A549 treated with CORT108297 at 1 μM for 4 hours (cell line): ENCODE measurements at places on chromosomes 11 and 22. TPM values are rescaled to one million over a fixed set of nuclear protein-coding genes. Genes with fewer than 3 reads are reported as not detected.

F2 gene
- 2.0 to 3.2 TPM (median 2.4 TPM) in 5 replicates for total RNA-seq

FAM76B gene
- 5.9 to 10.3 TPM (median 8.1 TPM) in 5 replicates for total RNA-seq

GRM5 gene
- total RNA-seq: 0.01 TPM in 2 of 5 replicates, not detected in the others

ELF5 gene
- not detected in 5 replicates for total RNA-seq

NCAM1 gene
- not detected in 5 replicates for total RNA-seq

ZNF215 gene
- total RNA-seq: 0.85 to 1.3 TPM (median 1.1 TPM) in 5 replicates

MFNG gene
- 1.4 to 3.5 TPM (median 2.5 TPM) in 5 replicates for total RNA-seq

RAB36 gene
- total RNA-seq: 5.8 to 7.8 TPM (median 7.5 TPM) in 5 replicates

C11orf87 gene
- 0.01 to 0.02 TPM (median 0.02 TPM) in 4 of 5 replicates, not detected in the other for total RNA-seq

APOBEC3H gene
- 0.14 to 0.53 TPM (median 0.41 TPM) in 5 replicates for total RNA-seq

CEP126 gene
- 2.9 to 4.1 TPM (median 3.4 TPM) in 5 replicates for total RNA-seq

CHRNA10 gene
- total RNA-seq: 0.78 to 2.1 TPM (median 0.93 TPM) in 5 replicates

P2RX3 gene
- 0.05 to 0.24 TPM (median 0.16 TPM) in 5 replicates for total RNA-seq

TMPRSS6 gene
- 0.02 TPM in 1 of 5 replicates, not detected in the others for total RNA-seq

PGA5 gene
- total RNA-seq: not detected in 5 replicates

P2RX6 gene
- total RNA-seq: 0.35 to 1.1 TPM (median 0.70 TPM) in 5 replicates

CCDC81 gene
- total RNA-seq: 0.18 to 0.38 TPM (median 0.23 TPM) in 5 replicates

OR4A16 gene
- not detected in 5 replicates for total RNA-seq

APOBEC3G gene
- total RNA-seq: 0.18 TPM in 1 of 5 replicates, not detected in the others

PAK1 gene
- total RNA-seq: 19.4 to 28.9 TPM (median 24.0 TPM) in 5 replicates

C11orf42 gene
- total RNA-seq: not detected in 5 replicates

TMEM126B gene
- 53.0 to 72.5 TPM (median 56.3 TPM) in 5 replicates for total RNA-seq

TRIM5 gene
- total RNA-seq: 10.9 to 13.7 TPM (median 12.0 TPM) in 5 replicates

SPDYC gene
- not detected in 5 replicates for total RNA-seq

POU2AF2 gene
- not detected in 5 replicates for total RNA-seq

CRYBA4 gene
- total RNA-seq: not detected in 5 replicates

SLC16A8 gene
- not detected in 5 replicates for total RNA-seq

ABTB2 gene
- 21.6 to 35.4 TPM (median 29.7 TPM) in 5 replicates for total RNA-seq

TMEM132A gene
- total RNA-seq: 110 to 179 TPM (median 170 TPM) in 5 replicates

KDELR3 gene
- total RNA-seq: 16.8 to 22.5 TPM (median 20.2 TPM) in 5 replicates

SMIM35 gene
- total RNA-seq: not detected in 5 replicates

LRP5 gene
- 34.9 to 59.3 TPM (median 53.4 TPM) in 5 replicates for total RNA-seq

OTUB1 gene
- total RNA-seq: 104 to 139 TPM (median 129 TPM) in 5 replicates

SPINDOC gene
- total RNA-seq: 35.4 to 55.5 TPM (median 53.5 TPM) in 5 replicates

TTC28 gene
- total RNA-seq: 2.2 to 3.3 TPM (median 3.0 TPM) in 5 replicates

NFAM1 gene
- 0.01 TPM in 2 of 5 replicates, not detected in the others for total RNA-seq

DUSP8 gene
- 1.2 to 2.5 TPM (median 1.3 TPM) in 5 replicates for total RNA-seq

GRIA4 gene
- total RNA-seq: not detected in 5 replicates

SMC1B gene
- 0.02 to 0.03 TPM (median 0.03 TPM) in 3 of 5 replicates, not detected in the others for total RNA-seq

OR2D2 gene
- not detected in 5 replicates for total RNA-seq

CD6 gene
- 0.07 to 0.20 TPM (median 0.15 TPM) in 5 replicates for total RNA-seq

TMEM45B gene
- 0.06 to 0.31 TPM (median 0.10 TPM) in 5 replicates for total RNA-seq

NXPE2 gene
- 0.05 TPM in 1 of 5 replicates, not detected in the others for total RNA-seq

TRIM6 gene
- total RNA-seq: 10.4 to 13.1 TPM (median 12.8 TPM) in 5 replicates

TTC38 gene
- 12.5 to 14.2 TPM (median 13.6 TPM) in 5 replicates for total RNA-seq

HOATZ gene
- total RNA-seq: not detected in 5 replicates

SEC14L3 gene
- total RNA-seq: not detected in 5 replicates

ACAT1 gene
- 59.6 to 91.3 TPM (median 63.8 TPM) in 5 replicates for total RNA-seq

SLC6A5 gene
- not detected in 5 replicates for total RNA-seq

CCDC73 gene
- 0.03 TPM in 1 of 5 replicates, not detected in the others for total RNA-seq

CLDN5 gene
- total RNA-seq: not detected in 5 replicates

SART1 gene
- 46.6 to 64.2 TPM (median 61.5 TPM) in 5 replicates for total RNA-seq

CFAP300 gene
- 4.9 to 6.9 TPM (median 6.1 TPM) in 5 replicates for total RNA-seq
